Activated naive CD8-positive, alpha-beta T cell treated with anti-CD3 and anti-CD28 coated beads for 36 hours (primary cell): ENCODE measurements at places on chromosomes 6 and 20. TPM values are rescaled to one million over a fixed set of nuclear protein-coding genes. Genes with fewer than 3 reads are reported as not detected.
A peak's percentile ranks its signal among the peaks of the same experiment; 100 is the strongest.

DNA sequence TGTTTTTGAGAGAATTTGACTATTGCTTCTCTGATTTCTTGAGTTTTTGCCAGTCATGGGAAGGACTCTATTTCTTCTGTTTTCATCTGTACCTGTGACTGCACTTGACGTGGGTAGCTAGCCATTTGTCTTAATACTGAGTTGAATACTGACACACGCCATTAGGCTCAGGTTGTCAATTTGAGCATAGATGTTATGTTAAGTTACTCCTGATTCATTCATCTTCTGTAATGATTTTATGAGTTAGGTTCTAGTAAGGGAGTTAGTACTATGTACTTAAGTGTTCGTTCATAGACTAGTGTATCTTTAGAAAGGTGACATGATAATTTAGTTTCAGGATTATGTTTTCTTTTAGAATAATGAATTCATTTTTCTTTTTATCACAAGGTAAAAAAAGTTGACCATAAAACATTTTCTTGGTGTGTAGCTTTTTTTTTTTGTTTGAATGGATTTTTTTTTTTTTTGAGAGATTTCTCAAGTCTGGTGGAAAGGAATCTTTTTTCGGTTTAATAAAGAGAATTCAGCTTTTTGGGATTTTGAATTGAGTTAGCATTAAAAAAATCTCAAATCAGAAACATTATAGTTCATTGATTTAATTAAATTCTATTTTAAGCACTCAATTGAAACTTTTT, 1.7 kb downstream of the AFDN start:
- H3K36me3 ChIP-seq: peaks cover 1% of the 10 kb centered on the region
- H3K4me1 ChIP-seq: peaks cover 38% of the 10 kb centered on the region
- no peak for DNase-seq
- no peak overlapping the region for H3K27ac ChIP-seq
- H3K27me3 ChIP-seq: peaks cover 81% of the 10 kb centered on the region
- peak overlapping the region; percentile 85 for H3K4me3 ChIP-seq

DNA sequence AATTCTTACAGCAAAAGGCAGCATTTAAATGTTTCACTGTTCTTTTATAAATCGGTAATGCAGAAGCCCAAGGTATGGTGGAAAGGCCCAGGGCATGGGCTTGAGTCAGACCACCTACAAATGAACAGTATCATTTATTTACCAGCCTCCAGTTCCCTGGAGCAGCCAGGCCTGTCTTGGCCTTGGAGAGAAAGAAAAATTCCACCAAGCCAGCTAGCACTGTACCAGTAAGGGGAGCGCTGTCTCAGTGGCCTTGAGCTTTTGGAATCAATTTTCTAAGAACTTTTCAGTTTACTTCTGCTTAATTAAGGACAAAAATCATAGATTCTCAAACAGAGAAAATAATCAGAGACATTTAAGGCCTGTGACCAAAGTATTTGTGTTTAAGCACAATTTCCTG, 12.3 kb downstream of the NAPB start:
- H3K27ac ChIP-seq: no peak overlapping the region
- peaks cover 8% of the 10 kb centered on the region for H3K36me3 ChIP-seq
- no peaks in the 10 kb centered on the region for H3K27me3 ChIP-seq
- no peak overlapping the region for H3K4me3 ChIP-seq
- DNase-seq: no peak
- peaks cover 51% of the 10 kb centered on the region for H3K4me1 ChIP-seq

- peaks cover 5% of the 10 kb centered on the region for H3K4me1 ChIP-seq
- DNase-seq: no peak
- peaks cover 20% of the 10 kb centered on the region for H3K27me3 ChIP-seq
- H3K36me3 ChIP-seq: no peaks in the 10 kb centered on the region
- H3K27ac ChIP-seq: no peak overlapping the region
- H3K4me3 ChIP-seq: no peak overlapping the region
Measured at GRCh38 chr6:6927521-6928361, 180.0 kb upstream of the RREB1 start.

- H3K27ac ChIP-seq: no peak overlapping the region
- no peaks in the 10 kb centered on the region for H3K27me3 ChIP-seq
- peaks cover 9% of the 10 kb centered on the region for H3K4me1 ChIP-seq
- DNase-seq: no peak
- H3K36me3 ChIP-seq: peaks cover 47% of the 10 kb centered on the region
Measured at GRCh38 chr20:32315891-32316290, 38.4 kb downstream of the KIF3B start.

- H3K36me3 ChIP-seq: peaks cover 16% of the 10 kb centered on the region
- H3K27me3 ChIP-seq: peaks cover 8% of the 10 kb centered on the region
- peak overlapping the region; percentile 93 for H3K27ac ChIP-seq
- peak overlapping the region; percentile 98 for H3K4me3 ChIP-seq
- H3K4me1 ChIP-seq: peaks cover 30% of the 10 kb centered on the region
Measured at GRCh38 chr6:43170417-43170930, 595 bp upstream of the SRF start.

DNA sequence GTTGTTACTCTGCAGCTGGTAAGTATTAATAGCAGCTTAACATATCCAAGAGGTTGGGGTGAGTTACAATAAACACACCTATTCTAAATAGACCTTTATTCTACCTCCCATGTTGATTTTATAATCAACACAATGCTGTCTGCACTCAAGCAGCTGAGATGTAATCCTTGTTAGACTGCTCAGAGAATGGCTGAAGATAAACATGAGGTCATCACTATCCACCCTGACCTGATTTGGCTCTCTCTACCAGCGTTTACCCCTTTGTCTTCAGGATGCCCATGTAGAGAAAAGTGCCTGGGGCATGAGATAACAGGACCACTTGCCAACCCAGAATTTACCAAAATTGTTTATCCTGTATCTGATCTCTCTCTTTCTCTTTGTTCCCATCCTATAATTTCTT, 220.7 kb upstream of the DEFB112 start:
- no peak overlapping the region for H3K4me3 ChIP-seq
- no peaks in the 10 kb centered on the region for H3K4me1 ChIP-seq
- no peak overlapping the region for H3K27ac ChIP-seq
- no peak for DNase-seq

GRCh38 chr20:16581241-16581640, 8.0 kb upstream of the KIF16B start:
- no peak overlapping the region for H3K4me3 ChIP-seq
- H3K27ac ChIP-seq: no peak overlapping the region
- DNase-seq: no peak
- H3K4me1 ChIP-seq: no peaks in the 10 kb centered on the region
- H3K36me3 ChIP-seq: no peaks in the 10 kb centered on the region

Gene EPB41L1
- total RNA-seq: 0.99 TPM

Gene GRM1
- total RNA-seq: not detected

Gene DSE
- total RNA-seq: 3.2 TPM

Gene IYD
- total RNA-seq: not detected

Gene VNN1
- total RNA-seq: not detected

Gene IMPG1
- not detected for total RNA-seq

Gene PBOV1
- not detected for total RNA-seq

Gene TNF
- total RNA-seq: 115 TPM

Gene ARMC2
- total RNA-seq: 3.5 TPM

Gene MLIP
- not detected for total RNA-seq
